Cardiac septum (tissue), 1 donor: ENCODE measurements at places on chromosomes 3 and 15. TPM values are rescaled to one million over a fixed set of nuclear protein-coding genes. Genes with fewer than 3 reads are reported as not detected.
A peak's percentile ranks its signal among the peaks of the same experiment; 100 is the strongest.

GRCh38 chr15:76363251-76363650 lies 26.7 kb downstream of the ISL2 start:
- DNase-seq = no peak

DNA sequence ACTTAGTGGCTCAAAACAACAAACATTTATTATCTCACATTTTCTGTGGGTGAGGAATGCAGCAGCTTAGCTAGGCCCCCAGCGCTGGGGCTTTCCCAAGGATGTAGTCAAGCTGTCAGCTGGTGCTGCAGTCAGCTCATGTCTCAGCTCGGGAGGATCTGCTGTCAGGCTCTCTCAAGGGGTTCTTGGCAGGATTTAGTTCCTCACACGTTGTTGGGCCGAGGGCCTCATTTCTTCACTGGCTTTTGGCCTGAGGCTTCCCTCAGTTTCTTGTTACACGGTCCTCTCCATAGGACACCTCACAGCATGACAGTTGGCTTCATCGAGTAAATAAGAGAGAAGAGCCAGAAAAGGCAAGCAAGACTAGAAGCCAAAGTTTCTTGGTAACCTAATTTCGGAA lies 13.7 kb upstream of the U2SURP start:
- no peak for DNase-seq

DNA sequence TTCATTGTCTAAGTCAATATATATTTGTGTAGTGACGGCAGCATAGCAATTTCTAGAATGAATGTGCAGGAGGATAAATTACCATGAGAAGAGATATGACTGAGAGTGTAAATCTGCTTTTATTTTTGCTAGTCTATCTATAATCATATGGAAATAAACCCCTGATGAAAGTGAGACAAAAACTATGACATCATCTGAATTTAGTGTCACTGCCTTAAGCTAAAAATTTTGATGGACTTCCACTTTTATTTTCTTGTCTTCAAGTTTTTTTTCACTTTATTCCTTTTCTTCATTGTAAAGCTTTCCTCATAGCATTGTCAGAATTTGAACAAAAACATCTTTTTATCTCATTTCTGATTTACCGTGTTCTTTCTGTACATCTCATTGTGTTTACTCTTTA lies 242.0 kb downstream of the CHST2 start:
- no peak for DNase-seq

- no peak for DNase-seq
These were observed 48.0 kb downstream of the ARNT2 start for GRCh38 chr15:80452166-80452565.

The TCAIM gene
- 36.5 TPM for total RNA-seq

GRCh38 chr15:67707520-67708283 lies 117.6 kb upstream of the SKOR1 start:
- no peak for DNase-seq

The BOC gene
- 12.8 TPM for total RNA-seq

DNA sequence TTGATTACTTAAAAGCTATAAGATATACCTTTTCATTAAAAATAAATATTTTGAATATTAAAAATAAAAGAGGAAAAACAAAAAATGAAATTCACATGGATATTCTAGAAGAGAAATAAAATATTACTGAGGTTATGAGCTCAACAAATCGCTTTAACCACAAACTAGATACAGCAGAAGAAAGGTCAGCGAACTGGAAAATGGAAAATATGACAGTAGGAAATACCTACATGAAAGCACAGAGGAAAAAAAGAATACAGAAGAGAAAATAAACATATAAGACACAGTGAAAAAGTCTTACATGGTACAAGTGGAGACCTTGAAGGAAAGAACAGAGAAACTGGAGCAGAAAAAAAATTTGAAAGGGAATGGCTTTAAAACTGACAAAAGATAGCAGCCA lies 33.2 kb downstream of the SCAPER start:
- DNase-seq = no peak

GRCh38 chr3:44989636-44990373 lies 13.8 kb downstream of the EXOSC7 start:
- no peak for DNase-seq

GRCh38 chr3:134326760-134327593 lies 47.3 kb downstream of the AMOTL2 start:
- DNase-seq = no peak

- no peak for DNase-seq
These were observed 141.2 kb downstream of the GMNC start for GRCh38 chr3:190721330-190721729.

DNA sequence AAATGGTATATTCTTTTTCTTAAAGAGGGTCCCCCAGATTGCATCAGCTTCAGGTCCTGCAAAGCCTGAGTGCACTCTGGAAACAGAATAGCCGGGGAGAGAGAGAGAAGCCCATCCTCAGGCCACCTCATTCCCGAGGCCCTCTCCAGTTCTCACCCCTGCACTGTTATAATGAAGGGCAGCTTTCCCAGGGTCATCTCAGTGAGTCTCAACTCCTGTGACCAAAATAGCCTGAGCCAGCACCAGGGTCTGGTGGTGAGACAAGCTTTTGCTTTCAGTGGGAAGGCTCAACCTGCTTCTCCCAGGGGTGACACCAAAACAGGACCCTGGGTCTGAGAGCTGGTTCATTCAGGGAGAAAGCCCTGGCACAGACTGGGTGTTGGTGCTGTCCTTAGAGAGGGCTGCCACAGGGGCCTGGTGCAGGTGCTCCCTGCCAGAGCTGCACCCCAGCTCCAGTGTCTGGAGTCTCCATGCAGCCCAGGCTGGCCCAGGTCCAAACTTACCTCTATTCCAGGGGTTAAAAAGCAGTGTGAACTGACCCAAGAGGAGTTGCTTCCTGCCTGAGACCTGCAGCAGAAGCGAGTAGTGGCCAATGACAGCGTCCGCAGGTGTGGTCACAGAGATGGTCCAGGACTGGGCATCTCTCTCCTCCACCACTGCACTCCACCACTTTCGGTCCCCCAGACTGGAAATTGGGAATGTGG lies 6.1 kb downstream of the EPB42 start:
- no peak for DNase-seq

DNA sequence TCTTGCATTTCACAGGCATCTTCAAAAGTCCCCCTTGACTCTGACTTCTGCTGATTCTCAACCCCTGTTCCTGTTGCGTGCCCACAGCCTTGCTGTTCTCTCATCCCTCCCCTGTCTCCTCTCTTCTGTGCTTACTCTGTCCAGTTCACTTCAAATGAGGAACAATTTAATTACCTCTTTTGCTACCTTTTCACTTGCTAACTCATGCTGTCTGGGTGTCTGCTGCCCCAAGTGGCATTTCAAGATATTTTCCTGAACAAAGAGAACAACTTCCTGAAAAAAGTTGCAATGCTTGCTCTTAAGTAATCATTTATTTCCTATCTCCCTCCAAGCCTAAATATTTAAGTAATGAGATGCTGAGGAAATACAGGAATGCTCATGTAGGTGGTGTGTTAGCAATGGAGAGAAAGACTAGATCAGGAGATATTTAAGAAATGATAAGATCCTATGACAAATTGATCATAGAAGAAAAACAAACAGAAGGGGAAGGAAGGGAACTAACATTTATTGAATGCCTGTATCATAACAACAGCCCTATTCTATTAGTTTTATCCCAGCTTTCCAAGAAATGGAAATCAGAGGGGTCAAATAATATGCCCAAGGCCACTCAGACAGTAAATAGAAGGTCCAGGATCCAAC lies 42.2 kb downstream of the SV2B start:
- DNase-seq = no peak

- DNase-seq = no peak
These were observed 84.8 kb downstream of the DCLK3 start for GRCh38 chr3:36679384-36680200.

DNA sequence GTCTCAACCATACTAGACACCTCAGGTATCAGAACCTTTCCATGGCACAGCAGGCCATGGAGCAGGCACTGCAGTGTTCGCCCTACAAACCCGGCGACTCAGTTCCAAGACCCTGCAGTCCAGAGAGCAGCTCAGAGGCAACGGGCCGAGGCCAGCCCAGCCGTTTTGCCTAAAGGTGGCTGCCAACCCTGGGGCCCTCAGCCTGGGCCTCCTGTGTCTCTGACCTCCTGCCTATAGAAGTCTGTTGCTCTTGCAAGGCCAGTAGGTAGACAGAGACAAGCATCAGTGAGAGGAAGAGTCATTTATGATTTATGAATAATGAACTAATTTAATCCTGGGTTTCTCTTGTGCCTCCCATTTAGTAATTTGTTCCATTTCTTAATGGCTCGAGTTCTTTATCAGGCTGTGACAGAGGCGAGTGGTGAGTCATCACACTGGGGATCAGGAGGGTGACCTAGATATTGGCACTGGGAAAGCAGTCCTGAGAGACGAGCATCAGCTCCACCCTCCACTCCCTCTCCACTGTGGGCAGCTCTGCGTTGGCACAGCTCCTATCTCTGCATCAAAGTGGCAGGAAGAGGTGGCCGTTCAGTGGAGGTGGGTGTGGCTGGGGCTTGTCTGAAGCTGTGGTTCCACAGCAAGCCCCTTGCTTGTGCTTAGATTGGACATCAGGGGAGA lies 79.8 kb downstream of the ABHD5 start:
- peak; percentile 85 for DNase-seq

GRCh38 chr3:194184265-194184751 lies 48.4 kb downstream of the HES1 start:
- DNase-seq = no peak

DNA sequence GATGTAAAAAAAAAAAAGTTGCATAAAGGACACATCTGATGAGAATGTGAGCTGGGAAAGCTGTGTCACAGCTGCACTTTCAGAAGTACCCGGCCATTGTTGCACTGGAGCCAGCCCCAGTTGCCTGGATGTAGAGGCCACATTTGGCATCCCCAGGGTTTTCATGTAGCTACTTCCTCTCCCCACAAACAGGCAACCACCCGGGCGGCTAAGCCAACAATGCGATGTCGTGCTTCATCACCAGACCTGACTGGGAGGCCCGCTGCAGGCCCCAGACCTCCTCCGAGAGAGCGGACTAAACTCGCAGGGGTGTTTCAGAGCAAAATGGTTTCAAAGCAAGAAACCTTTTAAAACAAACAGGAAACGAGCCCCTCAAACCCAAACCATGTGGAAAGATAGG lies 142.3 kb downstream of the TMCO5A start:
- no peak for DNase-seq

GRCh38 chr3:41304593-41304992 lies 105.3 kb downstream of the CTNNB1 start:
- no peak for DNase-seq

The RBM5 gene
- 85.3 TPM for total RNA-seq

- peak; percentile 17 for DNase-seq
These were observed 1.9 kb downstream of the CCDC12 start for GRCh38 chr3:46974421-46975171.

The ACAN gene
- total RNA-seq = 1.9 TPM

The FRG2C gene
- total RNA-seq = not detected

The THAP10 gene
- 3.5 TPM for total RNA-seq

- DNase-seq = no peak
These were observed 38.4 kb downstream of the HHLA2 start for GRCh38 chr3:108334701-108335100.

The IQCF5 gene
- total RNA-seq = not detected

The XCR1 gene
- not detected for total RNA-seq

The ZIC1 gene
- not detected for total RNA-seq

GRCh38 chr15:49918121-49918520 lies 200.9 kb downstream of the ATP8B4 start:
- no peak for DNase-seq

DNA sequence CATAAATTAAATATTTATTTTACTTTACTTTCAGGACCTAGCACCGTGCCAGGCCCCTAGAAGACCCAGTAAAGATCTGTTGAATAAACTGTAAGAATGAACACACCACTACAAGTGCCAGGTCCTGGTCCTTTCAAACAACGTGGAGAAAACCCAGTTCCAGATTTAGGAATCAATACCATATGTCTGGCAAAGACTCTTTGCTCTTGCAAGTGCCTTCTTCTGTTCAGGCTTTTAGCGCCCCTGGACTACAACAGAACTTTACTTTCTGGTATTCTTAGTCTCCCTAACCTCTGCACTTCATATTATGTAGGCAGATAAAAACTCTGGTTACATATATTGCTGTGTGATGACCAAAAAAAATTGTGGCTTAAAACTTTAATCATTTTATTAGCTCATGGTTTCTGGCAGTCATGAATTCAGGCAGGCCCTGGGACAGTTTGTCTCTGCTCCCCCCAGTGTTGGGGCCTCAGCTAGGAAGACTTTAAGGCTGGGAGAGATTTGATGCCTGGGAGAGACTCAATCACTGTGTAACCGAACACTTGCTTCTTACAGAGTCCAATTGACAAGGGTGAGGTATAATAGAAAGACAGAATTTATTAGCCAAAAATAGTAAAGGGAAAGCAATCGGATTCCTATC lies 2.9 kb upstream of the PSMA4 start:
- DNase-seq = no peak

- DNase-seq = no peak
These were observed 54.8 kb downstream of the ZBTB20 start for GRCh38 chr3:115092220-115092791.

The GOLGA8Q gene
- 1.1 TPM for total RNA-seq

DNA sequence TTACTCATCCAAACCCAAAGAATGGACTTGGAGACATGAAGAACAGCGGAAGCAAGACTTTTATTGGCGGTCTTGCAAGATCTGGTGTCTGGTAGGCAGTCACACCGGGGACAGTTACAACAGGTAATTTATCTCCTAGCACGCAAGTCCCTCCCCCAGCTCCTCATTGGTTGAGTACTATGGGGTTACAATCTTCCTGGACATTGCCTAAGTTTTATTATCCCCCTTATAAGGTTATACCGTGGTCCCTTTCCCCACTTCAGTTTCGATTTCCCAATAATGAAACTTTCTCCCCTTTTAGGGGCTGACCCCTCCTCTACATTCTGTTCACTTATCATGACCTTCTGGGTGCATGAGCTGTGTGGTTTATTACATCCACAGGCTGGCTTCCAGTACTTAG lies 18.7 kb downstream of the ARL8B start:
- no peak for DNase-seq

GRCh38 chr3:183074261-183074660 lies 25.0 kb downstream of the MCCC1 start:
- no peak for DNase-seq

- DNase-seq = no peak
These were observed 42.7 kb upstream of the PPP2R3A start for GRCh38 chr3:135922903-135923250.
